ENCODE measurements at places on chromosomes 6 and 20.

DNA sequence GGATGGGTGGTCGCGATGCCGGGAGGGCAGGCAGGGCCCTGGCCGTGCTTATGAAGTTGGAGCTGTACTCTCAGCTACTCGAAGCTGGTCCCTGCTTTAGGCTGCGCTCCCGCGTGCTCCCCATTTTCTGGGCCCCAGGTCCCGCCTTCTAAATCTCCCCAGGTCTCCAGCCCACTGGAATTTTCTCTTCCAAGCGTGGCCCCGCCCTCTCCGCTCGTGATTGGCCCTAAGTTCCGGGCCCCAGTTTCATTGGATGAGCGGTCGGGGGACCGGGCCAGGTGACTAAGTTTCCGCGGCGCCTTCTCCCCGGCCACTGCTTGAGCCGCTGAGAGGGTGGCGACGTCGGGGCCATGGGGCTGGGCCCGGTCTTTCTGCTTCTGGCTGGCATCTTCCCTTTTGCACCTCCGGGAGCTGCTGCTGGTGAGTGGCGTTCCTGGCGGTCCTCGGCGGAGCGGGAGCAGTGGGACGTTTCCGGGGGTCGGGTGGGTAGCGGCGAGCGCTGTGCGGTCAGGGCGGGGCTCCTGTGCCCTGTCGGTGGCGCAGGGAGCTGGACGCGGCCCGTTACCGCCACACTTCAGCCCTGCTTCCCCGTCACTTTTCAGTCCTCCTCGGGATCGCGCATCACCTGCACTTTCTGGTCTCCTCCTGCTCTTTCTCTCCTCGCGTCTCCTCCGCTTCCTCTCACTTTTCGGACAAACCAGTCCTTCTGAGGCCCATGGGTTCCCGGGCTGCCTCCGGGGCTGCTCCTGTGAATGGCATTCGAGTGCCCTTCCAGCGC is at the start of gene MICA:
MICA (plus strand) TSS at position 313 of the 778 bp plus-strand sequence; CDS start at position 351, 38 bp downstream.
- peak; percentile 94 for DNase-seq

- no peak for DNase-seq
Measured at GRCh38 chr20:57215826-57216471, 50.5 kb downstream of the BMP7 start.

DNA sequence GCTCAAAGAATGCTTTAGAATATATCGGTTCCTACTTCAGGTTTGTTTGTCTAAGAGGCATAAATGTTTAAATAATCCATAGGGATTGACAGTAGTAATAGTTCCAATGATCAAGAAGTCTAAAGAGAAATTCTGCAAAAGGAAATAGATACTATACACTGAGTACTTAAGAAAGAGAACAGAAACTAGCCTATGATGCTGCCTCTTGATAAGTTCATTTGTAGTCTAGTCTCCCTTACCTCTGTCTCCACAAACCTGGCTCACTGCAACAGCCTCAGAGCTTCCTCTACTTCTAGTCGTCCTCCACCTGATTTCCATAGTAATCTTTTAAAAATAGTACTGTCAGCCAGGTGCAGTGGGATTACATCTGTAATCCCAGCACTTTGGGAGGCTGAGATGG is 511.8 kb downstream of the LMBRD1 start:
- no peak for DNase-seq

- DNase-seq, result no peak
Measured at GRCh38 chr20:47337413-47337812, 19.1 kb downstream of the ZMYND8 start.

All from WTC11 (cell line).